ENCODE measurements at places on chromosomes 1 and 21.
A peak's percentile ranks its signal among the peaks of the same experiment; 100 is the strongest.

GRCh38 chr1:204478172-204478899, 16.3 kb downstream of the PIK3C2B start:
- no peak for DNase-seq

- no peak for DNase-seq
These were observed 7.9 kb downstream of the MYBPHL start for GRCh38 chr1:109298666-109299557.

DNA sequence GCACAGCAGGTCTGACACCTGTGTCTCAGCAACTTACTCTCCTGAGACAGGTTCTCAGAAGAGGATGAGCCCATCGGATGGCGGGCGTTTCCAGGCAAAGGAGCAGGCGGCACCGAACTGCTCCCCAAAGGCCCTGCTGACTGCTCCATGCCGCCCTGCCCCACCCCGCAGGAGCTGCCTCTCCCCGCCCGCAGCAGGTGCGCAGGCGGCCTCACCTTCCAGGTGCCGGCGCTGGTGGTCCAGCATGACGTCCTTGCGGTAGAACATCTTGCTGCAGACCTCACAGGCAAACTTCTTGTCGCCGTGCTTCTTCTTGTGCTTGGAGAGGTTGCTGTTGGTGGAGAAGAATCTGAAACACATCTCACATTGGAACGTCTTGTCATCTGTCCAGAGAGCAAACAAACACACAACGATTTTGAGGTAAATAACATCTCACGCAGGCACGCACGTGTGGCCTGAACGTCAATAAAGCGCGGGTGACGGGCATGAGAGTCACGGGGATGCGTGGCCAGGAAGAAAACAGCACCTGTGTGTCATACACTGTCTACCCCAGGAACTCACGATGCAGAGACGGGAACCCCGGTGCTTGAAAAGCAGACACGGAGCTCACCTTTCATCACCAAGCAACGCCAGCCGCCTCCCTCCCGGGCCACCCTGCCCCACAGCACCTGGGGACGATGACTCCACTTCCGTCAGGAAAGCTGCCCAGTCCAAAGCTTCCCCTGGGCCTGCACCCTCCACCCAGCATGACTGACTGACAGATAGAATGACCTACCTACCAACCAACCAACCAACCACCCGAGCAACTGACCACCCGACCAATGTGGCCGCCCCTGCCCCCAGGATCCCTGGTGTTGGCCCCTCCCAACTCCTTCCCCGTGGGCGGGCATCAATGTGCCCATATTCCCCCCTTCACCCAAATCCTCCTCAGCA, 50.9 kb downstream of the PRDM15 start:
- DNase-seq: no peak

DNA sequence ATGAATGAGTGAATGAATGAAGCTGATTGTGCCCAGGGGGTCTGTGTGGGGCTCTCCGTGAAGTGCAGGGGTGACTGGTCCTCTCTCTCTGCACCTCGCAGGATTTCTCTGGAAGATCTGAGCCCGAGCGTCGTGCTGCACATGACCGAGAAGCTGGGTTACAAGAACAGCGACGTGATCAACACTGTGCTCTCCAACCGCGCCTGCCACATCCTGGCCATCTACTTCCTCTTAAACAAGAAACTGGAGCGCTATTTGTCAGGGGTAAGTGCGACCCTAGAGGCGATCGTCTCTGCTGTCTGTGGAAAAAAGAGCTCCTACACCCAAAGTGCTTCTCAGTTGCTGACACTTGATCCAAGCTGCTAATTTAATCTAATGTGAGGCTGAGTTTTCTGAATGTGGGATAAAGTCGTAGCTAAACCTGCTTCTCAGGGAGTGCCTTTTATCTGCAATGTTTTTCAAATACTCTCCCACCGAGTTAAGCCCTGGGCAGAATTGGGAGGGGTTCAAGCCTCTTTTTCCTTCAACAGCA, 101.7 kb downstream of the HUNK start:
- DNase-seq: no peak

DNA sequence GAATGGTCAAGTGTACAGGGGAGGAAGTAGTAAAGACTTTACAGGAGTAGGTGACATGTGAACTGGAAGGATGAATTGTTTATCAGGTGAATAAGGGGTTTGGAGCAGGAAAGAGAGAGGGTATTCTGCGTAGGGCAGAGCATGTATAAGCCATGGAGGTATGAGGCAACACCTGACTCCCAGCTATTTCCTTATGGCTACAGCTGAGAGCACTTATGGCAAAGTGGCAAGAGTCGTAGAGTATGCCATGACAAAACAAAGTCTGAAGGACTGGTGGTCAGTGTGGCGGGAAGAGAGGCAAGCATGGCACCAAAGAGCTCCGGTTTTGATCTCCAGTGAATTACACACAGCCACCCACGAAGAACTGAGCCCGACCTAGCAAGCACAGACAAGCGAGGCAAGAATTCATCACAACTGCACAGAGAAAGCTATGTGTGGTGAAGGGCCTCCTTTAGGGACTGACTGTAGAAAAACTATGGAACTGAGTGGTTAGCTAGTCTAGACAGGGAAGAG, 9.0 kb upstream of the ELOVL1 start:
- no peak for DNase-seq

DNA sequence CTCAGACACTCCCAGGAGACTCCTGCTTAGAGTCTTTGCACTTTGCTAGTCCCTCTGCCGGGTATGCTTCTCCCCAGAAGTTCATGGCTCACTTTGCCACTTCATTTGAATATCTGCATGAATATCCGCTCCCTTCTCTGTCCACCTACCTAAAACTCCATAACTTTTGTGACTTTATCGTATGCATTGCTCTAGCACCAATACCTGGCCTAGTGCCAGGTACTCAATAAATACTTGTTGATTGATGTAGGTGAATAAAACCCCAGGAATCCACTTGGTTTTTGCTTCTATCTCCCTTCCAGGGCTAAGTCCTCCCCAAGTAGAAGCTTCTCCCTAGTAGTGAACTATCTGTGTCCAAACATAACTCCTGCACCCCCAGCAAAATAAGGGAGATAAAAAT, 27.8 kb upstream of the CTTNBP2NL start:
- no peak for DNase-seq

- peak; percentile 24 for DNase-seq
These were observed at the start of gene RAP1GAP for GRCh38 chr1:21669258-21670058. RAP1GAP (minus strand) TSS chr1:21669357; CDS start chr1:21620032, 49,325 bp downstream.

DNA sequence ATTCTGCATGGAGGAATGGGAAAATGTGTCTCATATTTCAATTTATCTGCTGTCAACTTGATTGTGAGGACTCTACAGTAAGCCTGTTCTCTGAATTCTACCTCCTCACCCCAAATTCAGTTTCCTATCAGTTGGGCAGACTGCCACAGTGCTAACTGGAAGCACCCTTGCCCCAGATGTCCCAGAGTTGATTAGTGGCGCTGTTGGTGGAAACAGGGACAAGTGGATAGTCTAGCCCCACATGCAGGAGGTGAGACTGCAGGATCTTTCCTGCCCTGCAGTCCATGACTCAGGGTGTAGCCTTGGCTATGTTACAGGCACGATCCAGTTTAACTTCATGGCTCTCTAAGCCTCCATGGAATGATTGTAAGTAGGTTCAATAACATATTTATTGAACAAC, 22.1 kb downstream of the ADAM30 start:
- DNase-seq: no peak

- DNase-seq: no peak
These were observed 1705.3 kb downstream of the NCAM2 start for GRCh38 chr21:22703521-22703920.

DNA sequence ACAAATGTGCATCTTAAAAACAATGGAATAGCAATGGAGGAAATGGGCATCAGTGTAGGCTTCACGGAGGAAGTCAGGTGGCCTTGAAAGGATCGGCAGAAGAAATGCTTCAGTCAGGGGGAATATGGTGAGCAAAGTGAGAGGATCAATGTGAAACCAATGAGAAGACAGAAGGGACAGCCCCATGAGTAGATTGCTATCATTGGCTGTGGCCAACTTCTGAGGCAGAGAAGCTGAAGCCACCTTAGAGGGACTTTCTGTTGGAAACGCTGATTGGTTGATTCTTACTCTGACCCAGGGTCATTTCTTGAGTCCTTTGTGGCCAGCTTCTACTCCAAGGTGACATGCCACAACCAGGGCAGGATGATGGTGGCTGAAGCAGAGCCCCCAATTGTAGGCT, 130.7 kb upstream of the ZNF648 start:
- no peak for DNase-seq

DNA sequence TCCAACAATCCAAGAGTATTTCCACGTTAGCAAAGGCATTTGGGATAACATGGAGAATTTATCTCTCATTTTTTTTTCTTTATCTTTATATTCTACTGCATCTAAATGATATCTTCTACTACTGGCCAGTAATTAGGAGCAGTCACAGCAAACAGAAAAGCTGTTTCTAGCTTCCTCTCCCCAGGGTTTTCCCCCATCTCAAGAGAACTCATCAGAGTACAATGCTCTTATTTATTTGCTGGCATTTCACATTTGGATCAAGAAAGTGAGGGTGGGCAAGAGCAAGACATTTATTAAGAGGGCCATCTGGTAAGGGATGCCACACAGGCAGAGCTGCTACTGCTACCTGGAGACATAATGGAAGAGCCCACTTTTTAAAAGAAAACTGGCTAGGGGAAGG, 368.2 kb downstream of the USH2A start:
- no peak for DNase-seq

GRCh38 chr1:179935909-179936496, 18.6 kb upstream of the CEP350 start:
- DNase-seq: no peak

DNA sequence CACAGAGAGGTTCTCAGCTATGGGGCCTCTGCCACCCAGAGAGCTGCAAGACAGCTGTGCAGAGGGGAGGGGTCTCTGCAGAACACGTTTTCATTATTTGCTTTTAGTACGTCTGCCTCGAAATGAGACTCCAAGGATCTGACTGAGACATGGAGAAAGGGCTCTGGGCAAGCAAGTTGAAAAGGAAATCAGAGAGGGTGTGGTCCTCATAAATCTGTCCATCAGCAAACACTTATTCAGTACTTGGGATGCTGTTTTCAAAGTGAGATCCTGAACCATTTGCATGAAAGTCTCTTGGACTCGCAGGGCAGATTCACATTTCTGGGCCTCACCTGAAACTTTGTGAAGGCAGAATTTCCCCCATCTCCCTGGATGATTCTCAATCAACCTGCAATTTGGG, 197.4 kb upstream of the GALNT2 start:
- no peak for DNase-seq

DNA sequence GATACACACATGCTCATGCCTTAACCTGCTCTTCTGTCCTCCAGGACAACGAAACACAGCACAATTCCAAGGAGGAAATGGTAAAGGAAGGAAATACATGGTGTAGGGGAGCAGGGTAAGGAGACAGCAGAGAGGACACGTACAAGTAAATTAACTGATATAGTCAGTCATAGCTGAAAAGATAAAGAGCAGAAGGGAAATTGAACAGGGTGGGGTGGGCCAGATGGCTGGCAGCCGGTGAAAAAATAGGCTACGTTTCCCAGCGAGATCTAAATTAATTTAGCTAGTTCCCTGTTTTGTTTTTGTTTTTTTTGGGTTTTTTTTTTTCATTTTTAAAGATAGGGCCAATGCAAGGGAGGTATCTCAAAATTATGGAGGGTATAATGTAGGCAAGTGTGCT, 109.2 kb downstream of the FAM78B start:
- no peak for DNase-seq

- DNase-seq: no peak
These were observed 4.6 kb upstream of the ETS2 start for GRCh38 chr21:38800924-38801744.

DNA sequence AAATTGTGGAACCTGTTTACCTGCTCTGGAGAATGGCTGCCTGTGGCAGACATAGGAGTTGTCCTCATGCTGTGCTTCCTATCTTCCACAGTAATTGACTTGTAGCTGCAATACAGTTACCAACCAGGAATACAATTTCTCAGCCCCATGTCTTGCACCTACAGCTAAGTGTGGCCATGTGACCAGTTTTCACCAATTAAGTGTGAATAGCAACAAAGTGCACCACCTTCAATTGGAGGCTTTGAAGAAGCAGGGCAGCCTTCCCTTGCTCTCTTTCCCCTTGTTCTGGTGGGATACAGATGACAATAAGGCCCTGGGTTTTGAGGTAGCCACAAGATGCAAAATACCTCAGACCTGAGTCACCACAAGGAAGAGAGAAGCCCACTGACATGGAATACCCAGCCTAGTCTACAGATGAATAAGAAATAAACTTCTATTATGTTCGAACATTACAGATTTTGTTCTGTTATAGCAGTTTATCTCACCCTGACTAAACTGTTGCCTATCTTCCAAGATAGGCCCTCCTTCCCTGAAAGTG, 70.2 kb upstream of the S1PR1 start:
- DNase-seq: no peak

GRCh38 chr1:38941093-38941492, 537 bp downstream of the RHBDL2 start:
- DNase-seq: no peak

- DNase-seq: no peak
These were observed 47.3 kb downstream of the GPR161 start for GRCh38 chr1:168089326-168089978.

- DNase-seq: no peak
These were observed 21.3 kb downstream of the VAV3 start for GRCh38 chr1:107943694-107944093.

DNA sequence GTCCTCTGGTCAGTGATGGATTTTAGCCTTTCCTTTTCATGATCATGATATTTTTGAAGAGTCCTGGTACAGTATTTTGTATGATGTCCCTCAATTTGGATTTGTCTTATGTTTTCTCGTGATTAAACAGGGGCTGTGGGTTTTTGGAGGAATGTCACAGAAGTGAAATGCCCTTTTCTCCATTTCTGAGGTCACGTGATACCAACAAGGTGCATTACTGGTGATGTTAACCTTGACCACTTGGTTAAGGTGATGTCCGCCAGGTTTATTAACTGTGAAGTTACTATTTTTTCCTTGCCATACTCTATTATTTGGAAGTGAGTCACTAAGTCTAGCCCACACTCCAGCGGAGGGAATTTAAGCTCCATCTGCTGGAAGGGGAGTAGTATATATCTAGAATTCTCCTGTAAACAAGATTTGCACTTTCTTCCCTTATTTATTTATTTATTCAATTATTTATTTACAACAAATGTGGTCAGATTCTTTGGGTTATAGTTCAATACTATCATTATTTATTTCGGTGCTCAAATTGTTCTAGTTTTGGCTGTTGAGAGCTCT, 123.4 kb downstream of the HIVEP3 start:
- no peak for DNase-seq

GRCh38 chr1:9291914-9292360, 757 bp upstream of the SPSB1 start:
- DNase-seq: no peak

- no peak for DNase-seq
These were observed 5.4 kb upstream of the KCNA3 start for GRCh38 chr1:110680036-110680735.

GRCh38 chr1:174912264-174912663, 87.5 kb upstream of the CACYBP start:
- DNase-seq: no peak

GRCh38 chr1:89523572-89524368, 859 bp upstream of the LRRC8B start:
- peak; percentile 78 for DNase-seq

GRCh38 chr21:15788847-15789523, 59.2 kb downstream of the USP25 start:
- DNase-seq: no peak

All from NCI-H1105 treated with DMSO at 0.1 percent for 48 hours (cell line).